Omental fat pad (tissue), 4 donors: ENCODE measurements at places on chromosomes 12 and 14.

- no peak for DNase-seq
These were observed 100.2 kb downstream of the DICER1 start for GRCh38 chr14:95057147-95057546.

DNA sequence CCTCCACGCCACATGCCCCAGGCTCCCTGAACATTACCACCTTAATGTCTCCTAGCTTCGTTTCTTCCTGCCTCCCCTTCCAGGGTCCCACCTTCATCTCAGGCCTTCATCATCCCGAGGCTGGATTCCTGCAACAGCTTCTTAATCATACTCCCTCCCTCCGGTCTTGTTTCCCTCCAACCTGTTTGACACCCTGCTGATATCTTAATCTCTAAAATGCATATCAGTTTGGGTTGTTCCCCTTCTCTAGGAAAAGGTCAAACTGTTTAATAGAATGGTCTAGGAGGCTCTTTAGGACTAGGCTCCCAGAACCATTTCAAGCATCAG lies 125.5 kb upstream of the ARHGAP5 start:
- DNase-seq = no peak

DNA sequence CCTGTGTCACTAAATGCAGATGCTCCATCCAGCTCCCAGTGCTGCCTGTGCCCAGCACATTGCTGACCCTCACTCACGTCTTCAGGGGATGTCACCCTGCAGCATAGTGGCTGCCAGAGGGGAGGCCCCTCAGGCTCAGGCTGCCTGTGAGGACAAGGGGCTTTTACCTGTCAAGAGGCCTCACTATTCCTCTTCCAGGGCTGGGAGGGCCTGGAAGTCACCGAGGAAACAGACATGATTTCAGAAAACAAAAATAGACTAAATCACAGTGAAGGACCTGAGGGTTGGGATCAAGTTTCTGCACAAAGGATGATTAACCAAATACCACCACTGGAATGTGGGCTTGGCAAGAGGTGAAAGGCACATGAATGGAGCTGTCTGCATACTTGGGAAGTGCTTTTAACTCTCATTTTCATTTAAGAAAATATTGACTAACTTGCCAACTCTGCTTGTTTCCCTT lies 1202.3 kb downstream of the BCL11B start:
- DNase-seq = no peak

DNA sequence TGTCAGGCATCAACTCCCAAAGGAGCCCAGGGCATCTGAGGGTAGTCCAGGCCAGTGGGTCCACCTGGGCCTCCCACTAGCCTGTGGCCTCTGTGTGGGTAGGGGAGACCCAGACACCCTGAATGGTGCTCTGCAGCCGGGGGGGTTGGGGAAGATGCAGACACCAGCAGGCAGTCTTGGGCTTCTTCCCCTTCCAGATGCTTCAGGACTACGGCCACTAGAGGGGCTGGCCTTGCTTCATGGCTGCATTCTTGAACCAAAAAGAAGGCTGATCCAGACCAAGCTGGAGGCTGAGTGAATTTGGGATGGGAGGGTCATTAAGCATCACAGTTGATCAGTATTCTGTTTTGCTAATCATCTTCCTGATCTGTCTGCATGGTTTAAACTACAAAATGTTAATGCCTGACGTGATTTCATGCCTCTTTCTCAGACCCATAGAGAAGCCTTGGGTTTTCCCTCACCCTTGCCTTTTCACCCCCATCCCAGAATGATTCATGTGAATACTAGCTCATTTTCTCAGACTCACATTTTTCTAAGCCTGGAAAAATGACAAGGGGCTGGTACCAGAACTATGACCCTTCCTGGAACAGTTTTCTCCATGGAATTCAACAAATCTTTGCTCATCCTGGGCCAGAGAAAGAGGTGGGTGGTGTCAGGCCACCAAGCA lies 134.2 kb downstream of the NTF3 start:
- no peak for DNase-seq

- peak; percentile 66 for DNase-seq
These were observed 21.2 kb downstream of the PRPF40B start for GRCh38 chr12:49644620-49644994.

GRCh38 chr14:23640524-23641141 lies 4.5 kb downstream of the DHRS2 start:
- no peak for DNase-seq

- no peak for DNase-seq
These were observed 105.7 kb upstream of the RASSF8 start for GRCh38 chr12:25852792-25853191.

GRCh38 chr12:14362352-14362751 lies 3.1 kb upstream of the ATF7IP start:
- DNase-seq = no peak

- no peak for DNase-seq
These were observed 24.2 kb upstream of the NEDD1 start for GRCh38 chr12:96882862-96883261.

DNA sequence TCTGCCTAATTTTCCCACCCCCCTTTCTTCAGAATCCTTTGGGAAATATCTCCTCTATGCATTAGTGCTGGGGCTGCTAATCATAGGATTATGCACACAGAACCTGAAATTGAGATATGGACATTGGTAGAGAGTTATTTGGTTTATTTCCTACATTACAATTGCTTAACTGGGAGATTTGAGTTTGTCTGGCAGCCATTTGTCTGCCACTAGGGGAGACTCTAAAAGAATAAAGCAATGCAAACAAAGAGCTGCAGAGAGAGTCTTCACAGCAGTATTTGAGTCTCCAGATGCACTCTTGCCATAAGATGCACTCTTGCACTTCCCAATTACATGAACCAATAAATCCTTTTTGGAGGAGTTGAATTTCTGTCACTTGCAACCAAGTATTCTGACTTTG lies 12.0 kb upstream of the PCNX4 start:
- DNase-seq = no peak

GRCh38 chr14:104388541-104389325 lies 190.8 kb upstream of the C14orf180 start:
- DNase-seq = no peak

GRCh38 chr14:51498411-51499227 lies 153.1 kb upstream of the FRMD6 start:
- no peak for DNase-seq

DNA sequence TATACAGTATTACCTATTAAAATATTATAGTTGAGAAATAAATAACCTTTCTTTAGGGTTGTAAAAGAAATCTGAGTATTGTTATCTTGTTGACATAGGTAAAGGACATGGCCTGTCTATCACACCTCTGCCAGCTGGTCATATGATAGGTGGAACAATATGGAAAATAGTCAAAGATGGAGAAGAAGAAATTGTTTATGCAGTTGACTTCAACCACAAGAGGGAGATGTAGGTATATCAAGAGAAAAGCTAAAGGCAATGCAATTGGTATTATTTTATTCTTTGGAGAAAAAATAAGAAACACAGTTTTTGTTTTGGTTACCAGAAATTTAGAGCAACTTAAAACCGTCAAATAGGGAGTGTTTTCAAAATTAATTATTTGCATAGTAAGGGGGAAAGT lies 13.5 kb downstream of the CPSF2 start:
- DNase-seq = no peak

GRCh38 chr14:72758420-72758819 lies 135.5 kb downstream of the DPF3 start:
- no peak for DNase-seq

DNA sequence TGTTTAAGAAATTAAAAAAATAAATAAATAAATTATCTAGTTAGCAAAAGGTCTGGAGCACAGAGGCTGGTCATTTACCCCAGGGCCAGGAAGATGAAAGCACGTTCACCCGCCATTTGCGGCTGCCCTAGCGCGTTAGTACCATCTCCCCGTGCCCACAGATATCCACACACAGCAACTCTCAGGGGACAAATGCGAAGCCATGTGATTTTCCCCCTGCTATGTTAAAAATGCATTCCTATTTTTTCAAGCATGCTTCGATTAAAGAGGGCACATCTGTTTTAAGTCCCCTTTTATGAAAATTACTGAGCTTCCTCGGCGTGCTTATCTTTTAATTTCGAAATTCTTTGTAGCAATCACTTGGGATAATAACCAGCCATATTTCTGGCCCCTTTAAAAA lies 56.9 kb upstream of the PIWIL1 start:
- no peak for DNase-seq

DNA sequence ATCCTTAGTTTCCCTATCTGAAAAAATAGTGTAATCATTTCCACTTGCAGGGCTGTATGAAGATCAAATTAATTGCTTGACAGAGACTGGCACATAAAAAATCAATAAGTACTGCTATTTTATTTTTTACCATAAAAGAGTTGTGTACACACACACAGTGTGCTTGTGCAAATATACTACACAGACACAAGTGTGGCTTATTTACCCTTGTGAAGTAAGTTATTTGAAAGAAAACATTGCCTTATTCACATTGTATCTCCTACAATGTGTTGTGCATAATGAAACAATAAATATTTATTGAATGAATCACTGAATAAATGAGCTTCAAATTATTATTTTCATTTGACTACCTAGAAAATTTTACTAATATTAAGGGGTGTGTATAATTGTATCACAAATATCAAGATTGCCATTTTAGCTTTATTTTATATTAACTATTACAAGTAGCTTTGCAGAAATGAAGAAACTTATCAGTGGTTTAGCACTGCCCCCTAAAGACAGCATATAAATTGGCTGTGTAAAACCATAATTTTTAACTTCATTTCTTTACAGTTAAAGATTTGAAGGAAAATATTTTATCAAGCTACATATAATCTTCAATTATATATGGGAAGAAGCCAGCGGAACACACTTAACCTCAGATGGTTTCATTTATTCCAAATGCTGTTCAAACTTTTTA lies 11.3 kb downstream of the GARIN6 start:
- no peak for DNase-seq

DNA sequence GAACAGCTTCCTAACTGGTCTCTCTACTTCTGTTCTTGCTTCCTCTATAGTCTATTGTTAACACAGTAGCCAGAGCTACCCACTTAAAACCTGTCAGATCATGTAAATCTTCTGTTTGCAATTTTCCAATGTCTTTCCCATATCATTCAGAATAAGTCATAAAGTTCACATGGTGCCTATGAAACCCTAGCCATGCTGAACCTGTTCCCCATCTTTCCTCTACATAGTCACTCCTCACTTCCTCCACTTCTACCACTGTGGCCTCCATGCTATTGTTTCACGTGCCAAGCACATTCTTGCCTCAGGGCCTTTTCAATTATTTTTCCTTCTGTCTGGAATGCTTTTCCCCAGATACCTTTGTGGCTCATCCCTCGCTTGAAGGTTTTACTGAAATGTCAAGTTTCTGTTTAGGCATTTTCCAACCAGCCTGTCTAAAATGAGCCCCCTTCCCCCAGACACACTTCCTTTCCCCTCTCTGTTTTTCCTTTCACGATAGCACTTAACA lies 132.1 kb downstream of the DYRK2 start:
- DNase-seq = no peak

- DNase-seq = no peak
These were observed 27.8 kb downstream of the CLIP1 start for GRCh38 chr12:122394626-122395194.

DNA sequence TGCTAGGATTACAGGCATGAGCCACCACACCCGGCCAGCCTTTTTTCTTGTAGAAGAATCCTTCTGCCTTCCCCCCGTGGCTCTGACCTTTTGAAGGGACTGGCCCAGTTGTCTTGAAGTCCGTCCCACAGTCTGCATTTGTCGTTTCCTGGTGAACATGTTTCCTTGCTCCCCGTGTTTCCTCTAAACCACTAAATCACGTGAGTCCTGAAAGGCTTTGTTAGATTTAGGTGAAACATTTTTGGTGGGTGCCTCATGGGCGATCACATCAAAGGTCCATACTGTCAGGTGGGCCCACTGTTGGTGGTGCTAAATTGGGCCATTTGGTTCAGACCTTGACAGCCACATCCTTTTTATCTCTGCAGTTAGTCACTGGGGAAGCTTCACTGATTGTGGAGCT lies 26.3 kb downstream of the MLXIP start:
- DNase-seq = no peak

DNA sequence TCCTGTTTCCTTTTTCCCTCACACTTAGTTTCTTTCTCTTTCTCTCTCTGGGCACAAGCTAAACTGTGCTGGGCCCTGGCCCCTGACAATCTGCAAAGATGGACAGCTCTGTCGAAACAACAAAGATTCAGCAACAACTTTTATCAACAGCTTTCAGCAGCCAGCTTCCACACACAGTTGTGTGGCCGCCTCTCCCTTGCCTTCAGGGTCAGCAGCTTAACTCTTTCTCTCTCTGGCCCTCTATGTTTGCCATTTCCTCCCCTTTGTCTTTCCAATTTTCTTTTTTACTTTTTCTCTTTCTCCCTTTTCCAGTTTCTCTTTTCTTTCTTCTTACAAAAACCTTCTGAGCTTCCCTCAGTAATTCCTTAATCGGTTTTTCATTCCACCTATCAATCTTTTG lies 43.3 kb downstream of the IQSEC3 start:
- DNase-seq = no peak

- no peak for DNase-seq
These were observed 119.2 kb downstream of the SLC2A13 start for GRCh38 chr12:39986674-39987073.

- DNase-seq = no peak
These were observed 192.7 kb downstream of the DPF3 start for GRCh38 chr14:72701237-72701565.

DNA sequence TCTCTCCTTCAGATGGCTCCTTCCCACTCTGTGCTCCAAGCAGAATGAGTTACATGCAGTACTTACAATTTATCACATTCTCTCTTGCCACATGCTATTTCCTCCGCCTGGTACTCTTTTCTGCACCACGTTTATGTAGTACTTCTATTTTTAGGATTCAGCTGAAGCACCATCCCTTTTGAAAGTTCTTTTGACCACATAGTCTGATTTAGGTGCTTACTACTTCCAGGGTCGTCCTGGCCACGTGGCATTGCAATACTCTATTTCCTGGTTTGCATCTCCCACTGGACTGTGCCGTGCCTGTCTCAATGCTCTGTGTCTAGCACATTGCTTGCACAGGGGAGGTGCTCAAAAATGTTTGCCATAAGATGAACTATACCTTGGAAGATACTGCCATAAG lies 16.3 kb upstream of the TBC1D30 start:
- DNase-seq = no peak

DNA sequence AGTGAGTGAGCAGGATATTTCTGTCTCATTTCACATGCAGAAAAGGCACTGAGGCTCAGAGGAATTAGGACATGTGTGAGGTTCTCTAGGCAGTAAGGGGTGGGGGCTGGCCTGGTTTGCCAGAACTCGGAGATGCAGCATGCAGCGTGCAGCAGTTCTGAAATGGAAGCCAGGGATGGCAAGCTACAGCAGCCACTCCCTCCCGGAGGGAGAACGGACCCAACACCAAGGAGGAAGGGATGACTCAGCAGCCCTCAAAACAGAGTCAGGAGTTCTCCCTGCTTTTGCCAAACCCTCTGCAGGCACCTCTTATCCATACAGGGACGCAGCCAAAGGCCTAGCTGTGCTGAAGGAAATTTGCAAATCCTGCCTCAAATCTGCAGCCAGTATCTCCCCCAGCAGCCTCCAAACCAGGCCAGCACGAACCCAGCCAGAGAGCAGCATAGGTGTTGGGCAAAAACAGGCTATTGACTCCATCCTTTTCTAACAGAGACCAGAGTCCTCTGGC lies 10.3 kb upstream of the SERPINA3 start:
- peak; percentile 38 for DNase-seq

- DNase-seq = no peak
These were observed 27.5 kb downstream of the P2RX4 start for GRCh38 chr12:121237415-121237814.
